Cardiac muscle cell (in vitro differentiated cells and primary cell): ENCODE measurements at places on chromosomes 6 and 20. TPM values are rescaled to one million over a fixed set of nuclear protein-coding genes. Genes with fewer than 3 reads are reported as not detected.

- H3K4me1 ChIP-seq: no peaks in the 10 kb centered on the region
- H3K27me3 ChIP-seq: no peaks in the 10 kb centered on the region
Observed at GRCh38 chr6:75963569-75963968, 108.9 kb downstream of the IMPG1 start.

PTCHD4 gene
- total RNA-seq: 2.8 and 3.2 TPM in 2 replicates

LGSN gene
- not detected in 2 replicates for total RNA-seq

GRCh38 chr6:4371207-4371921, 236.0 kb upstream of the ECI2 start:
- H3K4me1 ChIP-seq: peaks cover 35% of the 10 kb centered on the region
- no peaks in the 10 kb centered on the region for H3K27me3 ChIP-seq
- H3K36me3 ChIP-seq: no peaks in the 10 kb centered on the region

PPIL6 gene
- 4.1 and 7.3 TPM in 2 replicates for total RNA-seq

- H3K27me3 ChIP-seq: no peaks in the 10 kb centered on the region
- H3K36me3 ChIP-seq: no peaks in the 10 kb centered on the region
- H3K4me1 ChIP-seq: peaks cover 11% of the 10 kb centered on the region
Observed at GRCh38 chr6:163122365-163122764, 292.2 kb upstream of the QKI start.

GRCh38 chr20:7695051-7695495, 245.2 kb downstream of the HAO1 start:
- H3K4me1 ChIP-seq: no peaks in the 10 kb centered on the region
- DNase-seq: no peak
- H3K27ac ChIP-seq: no peak overlapping the region

DNA sequence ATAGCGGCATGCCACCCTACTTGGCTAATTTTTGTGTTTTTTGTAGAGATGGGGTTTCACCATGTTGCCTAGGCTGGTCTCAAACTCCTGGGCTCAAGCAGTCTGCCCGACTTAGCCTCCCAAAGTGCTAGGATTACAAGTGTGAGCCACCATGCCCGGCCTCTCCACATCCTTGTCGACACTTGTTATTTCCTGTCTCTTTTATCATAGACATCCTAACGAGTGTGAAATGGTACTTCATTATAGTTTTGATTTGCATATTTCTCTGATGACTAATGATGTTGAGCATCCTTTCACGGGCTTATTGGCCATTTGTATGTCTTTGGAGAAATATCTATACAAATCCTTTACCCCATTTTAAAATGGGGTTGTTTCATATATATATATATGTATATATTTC, 39.0 kb upstream of the ASXL1 start:
- no peaks in the 10 kb centered on the region for H3K27me3 ChIP-seq
- DNase-seq: no peak
- H3K27ac ChIP-seq: no peak overlapping the region
- no peaks in the 10 kb centered on the region for H3K4me1 ChIP-seq

- no peaks in the 10 kb centered on the region for H3K36me3 ChIP-seq
- DNase-seq: no peak
- H3K27ac ChIP-seq: no peak overlapping the region
- no peak overlapping the region for H3K4me3 ChIP-seq
- H3K4me1 ChIP-seq: no peaks in the 10 kb centered on the region
- H3K27me3 ChIP-seq: no peaks in the 10 kb centered on the region
Observed at GRCh38 chr6:100084991-100085364, 91.0 kb upstream of the MCHR2 start.

DNA sequence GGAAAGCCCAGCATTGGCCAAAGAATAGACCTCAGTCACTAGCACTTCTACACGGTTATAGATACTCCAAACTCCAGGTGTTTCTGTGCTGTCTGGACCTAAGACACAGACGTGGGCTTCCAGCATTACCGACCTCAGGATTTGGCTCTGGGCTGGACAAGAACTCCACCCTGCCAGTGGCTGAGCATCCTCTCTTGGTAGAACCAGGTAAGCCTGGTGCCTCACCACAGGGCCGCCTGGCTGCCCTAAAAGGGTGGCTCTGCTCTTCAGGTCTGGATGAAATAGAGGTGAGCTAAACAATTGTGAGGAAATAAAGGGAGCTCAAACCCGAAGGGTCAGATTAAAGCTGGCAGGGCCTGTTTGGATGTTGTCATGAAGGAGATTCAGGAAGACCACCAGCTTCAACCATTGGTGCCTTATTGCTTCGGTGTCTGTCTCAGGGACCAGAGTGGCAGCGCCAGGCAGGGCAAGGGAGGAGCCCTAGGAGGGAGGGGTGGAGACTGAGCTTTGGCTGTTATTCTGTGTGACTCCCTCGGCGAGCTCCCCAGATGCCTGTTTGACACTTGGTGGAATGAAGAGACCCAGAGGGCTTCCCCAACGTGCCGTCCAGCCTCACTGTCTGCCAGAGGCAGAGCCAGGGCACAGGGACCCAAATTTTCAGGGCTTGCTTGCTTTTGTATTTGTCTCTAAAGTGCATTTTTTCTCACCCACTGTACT, 8.6 kb downstream of the SYNDIG1 start:
- no peak overlapping the region for H3K27ac ChIP-seq
- DNase-seq: no peak
- H3K4me1 ChIP-seq: no peaks in the 10 kb centered on the region
- H3K27me3 ChIP-seq: no peaks in the 10 kb centered on the region
- H3K4me3 ChIP-seq: no peak overlapping the region

MUC21 gene
- total RNA-seq: not detected in 2 replicates

- H3K4me1 ChIP-seq: no peaks in the 10 kb centered on the region
- H3K36me3 ChIP-seq: no peaks in the 10 kb centered on the region
- DNase-seq: no peak
- no peak overlapping the region for H3K4me3 ChIP-seq
- H3K27me3 ChIP-seq: no peaks in the 10 kb centered on the region
Observed at GRCh38 chr20:24816431-24816830, 132.6 kb upstream of the CST7 start.

- no peak for DNase-seq
- H3K27me3 ChIP-seq: peaks cover 75% of the 10 kb centered on the region
- no peak overlapping the region for H3K27ac ChIP-seq
- H3K4me1 ChIP-seq: no peaks in the 10 kb centered on the region
- peak overlapping the region; percentile 36 for H3K4me3 ChIP-seq
Observed at GRCh38 chr6:88165087-88165843, 882 bp downstream of the CNR1 start.

GRCh38 chr6:56832225-56832624, 122.7 kb upstream of the BEND6 start:
- H3K4me1 ChIP-seq: peaks cover 27% of the 10 kb centered on the region
- no peak for DNase-seq
- no peaks in the 10 kb centered on the region for H3K27me3 ChIP-seq

DNA sequence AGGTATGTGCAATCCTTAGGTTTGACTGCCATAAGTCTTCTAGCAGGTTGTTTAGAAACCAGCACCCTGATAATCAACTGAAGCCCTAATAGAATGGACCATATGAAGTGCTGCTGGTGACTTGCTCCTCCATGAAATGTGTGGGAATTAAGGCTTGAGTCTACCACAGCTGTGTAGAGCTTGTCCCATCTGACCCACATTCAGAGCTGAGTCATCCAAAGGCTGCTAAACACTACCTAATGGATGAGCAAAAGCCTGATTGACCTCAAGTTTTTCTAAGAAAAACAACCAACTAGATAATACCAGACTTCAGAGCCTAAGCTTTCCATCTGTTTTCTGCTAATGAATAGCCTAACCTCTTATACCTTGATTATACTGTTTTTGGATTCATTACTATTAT, 120.3 kb upstream of the MOCS1 start:
- no peaks in the 10 kb centered on the region for H3K27me3 ChIP-seq
- no peaks in the 10 kb centered on the region for H3K36me3 ChIP-seq
- no peak for DNase-seq
- no peaks in the 10 kb centered on the region for H3K4me1 ChIP-seq

DNA sequence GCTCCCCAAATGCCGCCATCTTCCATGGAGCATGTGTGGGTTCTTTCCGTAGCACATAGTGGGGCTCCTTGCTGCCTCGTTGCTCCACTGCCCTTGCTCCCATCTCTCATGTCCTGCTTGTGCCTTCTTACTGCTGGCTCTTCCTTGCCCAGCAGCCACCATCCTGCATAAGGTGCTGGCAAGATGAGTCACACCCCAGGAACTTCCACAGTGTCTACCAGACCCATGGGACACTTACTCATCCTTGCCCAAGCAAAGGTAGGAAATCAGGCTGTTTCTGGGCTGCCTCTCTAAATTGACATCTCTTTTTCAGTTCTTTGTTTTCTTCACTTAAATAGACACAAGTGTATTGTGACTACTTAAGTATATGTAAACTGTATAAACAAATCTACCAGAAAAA, 39.4 kb upstream of the RGS17 start:
- H3K4me1 ChIP-seq: no peaks in the 10 kb centered on the region
- H3K27me3 ChIP-seq: no peaks in the 10 kb centered on the region
- H3K4me3 ChIP-seq: no peak overlapping the region
- no peaks in the 10 kb centered on the region for H3K36me3 ChIP-seq
- peak; percentile 18 for DNase-seq

DNA sequence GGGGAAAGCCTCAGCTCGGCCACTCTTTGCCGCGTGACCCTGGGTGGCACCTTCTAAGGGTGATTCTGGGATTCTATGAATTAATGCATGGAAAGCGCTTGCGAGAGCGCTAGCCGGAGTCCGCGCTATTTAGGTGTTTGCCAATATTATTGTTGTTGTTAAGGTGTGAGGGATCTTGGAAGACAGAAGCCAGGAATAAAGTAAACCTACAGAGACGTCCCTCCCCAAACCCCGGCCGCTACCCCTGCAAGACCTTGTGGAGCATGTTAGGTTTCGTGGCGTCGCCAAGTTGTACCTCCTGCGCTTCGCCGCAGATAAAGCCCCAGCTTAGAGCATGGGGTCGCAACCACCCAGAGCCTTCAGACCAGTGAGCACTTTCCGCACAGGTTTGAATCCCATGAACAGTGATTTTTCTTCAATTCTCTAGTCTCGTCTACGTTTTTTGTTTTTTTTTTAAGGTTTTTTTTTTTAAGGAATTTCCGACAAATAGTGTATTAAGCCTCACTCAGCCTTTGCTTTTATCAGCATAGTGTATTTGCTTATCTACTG, 16.9 kb upstream of the ZSCAN9 start:
- H3K4me3 ChIP-seq: peak overlapping the region; percentile 30
- H3K4me1 ChIP-seq: peaks cover 7% of the 10 kb centered on the region
- H3K36me3 ChIP-seq: no peaks in the 10 kb centered on the region
- DNase-seq: no peak
- no peak overlapping the region for H3K27ac ChIP-seq
- peaks cover 100% of the 10 kb centered on the region for H3K27me3 ChIP-seq

- no peaks in the 10 kb centered on the region for H3K4me1 ChIP-seq
- H3K4me3 ChIP-seq: no peak overlapping the region
- DNase-seq: peak; percentile 65
- H3K27me3 ChIP-seq: no peaks in the 10 kb centered on the region
Observed at GRCh38 chr6:72825315-72825911, 203.5 kb downstream of the KCNQ5 start.

DNA sequence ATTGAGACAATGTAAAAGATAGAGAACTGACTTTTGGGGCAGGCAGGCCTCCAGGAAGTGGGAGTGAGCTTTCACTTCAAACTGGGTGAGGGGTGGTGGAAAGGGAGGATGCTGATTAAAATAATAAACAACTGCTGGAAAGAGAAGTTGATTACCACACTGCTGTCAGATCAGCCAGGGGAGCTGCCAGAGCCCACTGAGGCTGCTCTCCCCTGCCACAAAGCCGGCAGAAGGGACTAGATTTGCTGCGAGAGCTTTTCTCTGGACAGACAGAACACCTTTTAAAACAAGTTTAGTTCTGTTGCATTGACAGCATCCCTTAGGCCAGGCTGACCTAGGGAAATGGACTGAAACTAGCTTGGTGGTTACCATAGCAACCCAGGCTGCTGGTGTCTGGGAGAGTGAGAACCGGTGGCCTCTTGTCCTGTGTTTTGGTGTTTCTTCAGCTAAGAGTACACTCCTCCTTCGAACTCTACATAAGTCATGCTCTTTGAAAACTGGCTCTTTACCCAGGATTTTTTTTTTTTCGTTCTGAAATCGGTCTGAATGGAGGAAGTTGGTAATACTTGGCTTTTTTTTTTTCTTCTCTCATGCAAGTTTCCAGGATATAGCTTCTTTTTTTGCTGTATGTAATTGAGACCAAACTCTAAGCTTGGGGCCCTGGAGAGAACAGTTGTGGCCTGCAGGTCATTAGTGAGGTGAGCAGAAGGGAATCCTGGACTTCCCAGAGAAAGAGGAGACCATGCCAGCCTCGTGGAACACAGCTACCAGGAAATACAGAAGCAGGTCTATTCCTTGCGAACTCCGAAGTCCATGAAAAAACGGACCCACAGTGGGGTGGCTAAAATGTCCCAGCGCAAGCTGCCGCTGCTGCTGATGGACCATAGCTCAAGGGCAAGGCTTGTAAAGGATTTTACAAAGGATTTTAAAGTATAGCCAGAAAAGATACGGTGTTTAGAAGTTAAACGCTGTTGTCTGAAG, 374.4 kb downstream of the UTRN start:
- no peak overlapping the region for H3K27ac ChIP-seq
- no peaks in the 10 kb centered on the region for H3K27me3 ChIP-seq
- no peak overlapping the region for H3K4me3 ChIP-seq

EXOC2 gene
- 24.1 and 29.2 TPM in 2 replicates for total RNA-seq

RFX6 gene
- total RNA-seq: not detected in 2 replicates

FAM210B gene
- 64.2 and 69.6 TPM in 2 replicates for total RNA-seq

GRCh38 chr6:41596807-41597206, 41.5 kb upstream of the MDFI start:
- H3K27ac ChIP-seq: no peak overlapping the region
- H3K4me3 ChIP-seq: no peak overlapping the region
- H3K27me3 ChIP-seq: no peaks in the 10 kb centered on the region
- H3K36me3 ChIP-seq: no peaks in the 10 kb centered on the region
- no peaks in the 10 kb centered on the region for H3K4me1 ChIP-seq

- no peaks in the 10 kb centered on the region for H3K36me3 ChIP-seq
- DNase-seq: peak; percentile 7
- no peak overlapping the region for H3K27ac ChIP-seq
Observed at GRCh38 chr6:42555477-42556457, 8.1 kb upstream of the UBR2 start.

DNA sequence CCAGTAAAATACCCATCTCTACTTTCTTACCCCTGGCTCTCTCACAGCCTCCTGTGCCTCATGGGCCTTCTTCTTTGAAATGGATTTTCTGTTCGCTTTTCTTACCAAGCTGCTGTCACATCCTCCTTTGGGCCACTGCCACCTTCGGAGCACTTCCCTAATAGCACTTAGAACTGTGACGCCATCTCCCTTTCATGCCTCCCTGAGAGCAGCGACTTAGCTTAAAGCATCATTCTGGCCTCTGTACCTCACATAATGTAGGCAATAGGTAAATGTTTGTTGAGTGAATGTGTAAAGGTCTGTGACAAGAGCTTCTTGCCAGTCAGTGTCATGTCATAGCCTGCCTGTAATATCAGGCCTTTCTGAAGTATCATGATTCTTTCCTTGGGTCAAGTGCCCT, 78.8 kb downstream of the ADGRG6 start:
- H3K27ac ChIP-seq: no peak overlapping the region
- H3K36me3 ChIP-seq: no peaks in the 10 kb centered on the region
- DNase-seq: no peak
- no peaks in the 10 kb centered on the region for H3K27me3 ChIP-seq

DNA sequence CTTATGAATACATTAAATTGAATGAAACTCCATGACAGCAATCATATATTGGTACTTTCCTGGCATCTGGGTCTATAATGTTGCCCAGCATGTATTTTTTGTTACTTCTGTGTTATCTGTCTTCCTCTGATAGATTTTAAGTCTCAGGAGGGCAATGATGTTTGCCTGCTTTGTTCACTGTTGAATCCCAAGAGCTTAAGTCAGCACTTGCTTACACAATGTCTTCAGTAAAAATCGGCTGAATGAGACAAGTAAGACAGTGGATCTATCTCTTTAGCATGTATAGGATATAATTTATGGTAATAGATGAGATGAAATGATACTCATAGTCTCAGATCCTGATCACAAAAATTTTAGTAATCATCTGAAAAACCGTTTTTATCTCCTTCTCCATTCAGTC, 1034.9 kb upstream of the EPHA7 start:
- H3K4me1 ChIP-seq: no peaks in the 10 kb centered on the region
- no peak overlapping the region for H3K4me3 ChIP-seq
- DNase-seq: no peak
- H3K27me3 ChIP-seq: no peaks in the 10 kb centered on the region
- no peak overlapping the region for H3K27ac ChIP-seq
- H3K36me3 ChIP-seq: no peaks in the 10 kb centered on the region
